ENCODE measurements at places on chromosomes 1 and 21. TPM values are rescaled to one million over a fixed set of nuclear protein-coding genes. Genes with fewer than 3 reads are reported as not detected.

- DNase-seq = no peak
Measured at GRCh38 chr1:206946261-206946660, at the start of gene PIGR. TSS of gene PIGR (minus strand) at chr1:206946466. CDS start at chr1:206940531, 5,935 bp downstream.

DNA sequence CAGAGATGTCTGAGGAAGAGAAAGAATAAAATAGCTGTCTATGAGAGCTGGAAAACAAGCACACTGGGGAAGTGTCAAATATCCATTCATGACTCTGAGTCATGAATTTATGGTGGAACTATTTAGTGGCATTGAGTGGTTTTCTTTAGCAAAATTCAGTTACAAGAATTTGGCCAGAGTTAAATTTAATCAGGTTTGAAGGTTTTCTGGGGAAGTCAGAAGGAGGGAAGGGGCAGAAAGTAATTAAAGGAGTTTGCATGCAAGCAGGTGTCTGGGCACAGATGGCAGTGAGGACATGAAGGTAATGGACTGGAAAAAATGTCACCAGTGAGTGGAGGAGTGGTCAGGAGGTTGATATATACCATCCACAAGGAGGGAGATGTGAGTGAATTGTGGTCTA, 121.9 kb upstream of the IVNS1ABP start:
- DNase-seq = no peak

Gene CD53
- 342 TPM for total RNA-seq

Gene SLFNL1
- total RNA-seq = 0.47 TPM

Gene CYP2J2
- total RNA-seq = 0.66 TPM

Data from T-cell (primary cell).